ENCODE measurements at places on chromosomes 2 and 18.

DNA sequence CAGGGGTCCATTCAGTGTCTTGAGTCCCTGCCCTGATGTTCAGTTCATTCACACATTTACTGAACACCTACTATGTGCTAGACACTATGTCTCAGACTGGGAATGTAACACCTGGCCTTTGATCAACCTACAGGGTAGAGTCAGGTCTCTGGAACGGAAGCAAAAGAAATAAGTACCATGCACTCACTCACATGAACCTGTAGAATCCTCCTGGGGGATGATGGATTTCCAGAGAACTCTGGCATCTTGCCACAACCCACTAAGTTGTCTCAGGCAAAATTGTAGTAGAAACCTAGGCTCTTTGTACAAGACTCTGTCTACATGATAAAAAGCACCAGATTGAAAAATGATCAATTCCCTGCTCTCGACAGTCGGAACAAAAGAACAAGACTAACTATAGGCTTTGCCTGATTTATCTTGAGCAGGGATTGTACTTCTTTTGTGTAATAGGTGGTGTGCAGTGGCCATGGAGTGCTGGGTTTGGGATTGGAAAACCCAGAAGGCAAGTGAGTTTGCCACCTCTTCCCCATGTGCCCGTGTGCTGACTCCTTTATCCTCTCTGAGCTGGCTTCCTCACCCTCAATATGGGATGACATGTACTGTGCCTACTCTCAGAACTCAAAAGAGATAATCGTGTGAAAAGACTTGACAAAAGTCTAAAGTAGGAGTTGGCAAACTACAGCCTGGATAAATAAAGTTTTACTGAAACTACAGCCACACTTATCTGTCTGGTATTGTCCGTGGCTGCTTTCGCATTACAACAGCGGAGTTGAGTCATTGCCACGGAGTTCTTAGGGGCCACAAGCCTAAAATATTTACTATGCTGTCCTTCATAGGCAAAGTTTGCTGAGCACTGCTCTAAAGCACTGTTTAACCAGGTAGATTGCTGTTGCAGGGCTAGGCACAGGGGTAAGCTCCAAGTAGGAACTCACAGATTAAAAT, 4.4 kb downstream of the CAPN14 start:
- DNase-seq = no peak

DNA sequence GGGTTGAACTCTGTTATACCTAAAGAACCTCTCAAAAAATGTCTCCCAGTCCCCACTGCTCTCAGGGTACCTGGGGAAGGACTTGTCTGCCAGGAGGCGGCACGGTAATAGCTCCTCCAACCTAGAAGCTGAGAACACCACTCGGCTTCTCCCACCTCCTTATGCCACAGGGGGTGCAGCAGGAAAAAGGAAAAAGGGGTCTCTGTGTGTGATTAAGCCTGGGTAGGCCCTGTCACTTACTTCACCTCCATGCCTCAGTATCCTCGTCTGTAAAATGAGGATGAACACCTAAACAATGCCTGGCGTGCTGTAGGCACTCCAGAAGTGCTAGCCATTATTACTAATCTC, 76.6 kb downstream of the EMX1 start:
- no peak for DNase-seq

DNA sequence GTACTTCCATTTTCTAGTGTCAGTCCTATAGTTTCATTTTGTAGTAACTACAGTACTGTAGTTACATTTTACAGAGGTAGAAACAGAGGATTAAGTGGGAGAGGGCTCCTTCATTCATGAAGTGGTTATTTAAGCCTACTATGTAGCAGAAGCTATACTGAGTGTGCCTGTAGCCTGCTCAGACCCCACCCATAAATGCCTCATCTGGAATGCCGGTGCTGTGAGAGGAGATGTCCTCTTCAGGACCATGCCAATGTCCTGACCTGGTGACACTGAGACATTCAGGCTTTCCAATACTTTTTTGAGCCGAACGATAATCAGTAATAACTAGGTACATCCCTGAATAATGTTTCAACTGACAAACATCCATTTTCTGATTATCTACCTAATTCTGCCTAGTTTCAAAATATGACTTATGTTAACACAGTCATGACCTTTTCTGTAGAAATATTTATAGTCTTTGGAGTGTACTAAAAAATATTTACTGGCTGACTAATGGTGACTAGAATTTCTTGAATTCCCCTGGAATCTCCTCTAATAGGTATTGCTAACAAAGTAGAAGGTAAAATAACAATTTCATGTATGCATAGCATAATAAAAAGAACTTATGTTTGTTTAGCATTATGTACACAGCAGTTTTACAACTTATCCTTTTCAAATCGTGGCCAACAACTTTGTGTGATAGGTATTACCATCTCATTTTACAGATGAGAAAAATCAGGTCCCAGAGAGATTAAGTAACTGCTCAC, 10.2 kb upstream of the ARHGAP28 start:
- no peak for DNase-seq

GRCh38 chr2:213145715-213146242, 5.6 kb downstream of the IKZF2 start:
- no peak for DNase-seq

- DNase-seq = no peak
Measured at GRCh38 chr2:34627003-34627402, 1027.9 kb upstream of the FAM98A start.

GRCh38 chr2:141707486-141707885, 423.3 kb downstream of the LRP1B start:
- DNase-seq = no peak

GRCh38 chr2:10832203-10832936, 19.8 kb upstream of the PDIA6 start:
- DNase-seq = peak; percentile 87

DNA sequence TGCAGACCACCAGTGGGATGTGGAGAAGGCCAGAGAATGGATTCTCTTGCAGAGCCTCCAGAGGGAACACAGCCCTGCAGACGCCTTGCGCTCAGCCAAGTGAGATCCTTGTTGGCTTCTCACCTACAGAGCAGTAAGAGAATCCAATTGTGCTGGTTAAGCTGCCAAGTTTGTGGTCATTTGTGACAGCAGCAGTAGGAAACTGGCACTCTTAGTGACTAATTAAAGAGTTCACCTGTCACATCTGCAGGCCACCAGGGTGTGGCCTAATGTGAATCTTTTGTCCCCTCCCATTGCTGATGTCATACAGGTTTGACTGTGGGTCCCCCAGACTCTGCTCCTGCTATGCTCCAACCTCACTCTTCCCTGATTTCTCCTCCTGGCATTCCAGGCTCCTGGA, 235.9 kb downstream of the TFCP2L1 start:
- DNase-seq = no peak

GRCh38 chr2:85779641-85780315, 26.0 kb downstream of the ATOH8 start:
- DNase-seq = no peak

DNA sequence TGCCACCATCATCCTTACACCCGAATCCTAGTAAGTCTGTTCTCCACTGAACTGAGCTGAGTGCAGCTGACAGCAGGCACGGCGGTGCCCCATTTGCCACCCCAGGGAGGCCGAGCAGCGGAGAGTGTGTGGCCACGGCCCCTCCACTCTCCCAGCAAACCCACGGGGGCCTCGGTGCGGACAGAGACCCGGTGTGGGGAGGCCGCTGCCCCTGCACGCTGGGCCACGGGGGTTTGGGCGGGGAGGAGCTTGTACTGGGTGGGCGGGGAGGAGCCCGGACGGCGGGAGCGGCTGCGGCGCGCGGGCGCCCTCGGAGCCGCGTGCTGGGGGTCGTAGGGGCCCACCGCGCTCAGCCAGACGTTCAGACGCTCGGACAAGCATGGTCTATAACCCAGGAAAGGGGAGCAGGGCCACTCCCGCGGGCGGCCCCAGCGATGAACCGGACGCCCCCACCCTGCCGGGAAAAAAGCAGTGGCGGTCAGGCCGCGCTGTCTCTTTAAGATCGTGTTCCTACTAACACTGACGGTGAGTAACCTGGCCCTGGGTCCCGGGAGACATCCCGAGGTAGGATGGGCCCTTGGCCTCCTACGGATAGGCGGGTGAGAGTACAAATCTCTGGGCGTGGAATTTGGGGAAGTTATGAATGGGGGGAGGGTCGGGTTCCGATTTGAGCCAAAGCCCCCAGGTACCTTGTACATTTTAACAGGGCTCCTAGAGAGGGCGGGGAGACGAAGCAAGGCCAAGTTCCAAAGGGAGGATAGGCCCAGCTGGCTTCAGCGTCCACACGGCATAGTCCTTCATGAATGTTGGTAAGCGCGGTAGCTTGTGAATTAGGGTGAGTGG, at the start of gene ITPRIPL1:
Gene ITPRIPL1, plus strand, starts transcription at position 277 of the 843 bp plus-strand sequence. Its CDS starts 523 bp downstream, at position 800.
- peak; percentile 52 for DNase-seq

DNA sequence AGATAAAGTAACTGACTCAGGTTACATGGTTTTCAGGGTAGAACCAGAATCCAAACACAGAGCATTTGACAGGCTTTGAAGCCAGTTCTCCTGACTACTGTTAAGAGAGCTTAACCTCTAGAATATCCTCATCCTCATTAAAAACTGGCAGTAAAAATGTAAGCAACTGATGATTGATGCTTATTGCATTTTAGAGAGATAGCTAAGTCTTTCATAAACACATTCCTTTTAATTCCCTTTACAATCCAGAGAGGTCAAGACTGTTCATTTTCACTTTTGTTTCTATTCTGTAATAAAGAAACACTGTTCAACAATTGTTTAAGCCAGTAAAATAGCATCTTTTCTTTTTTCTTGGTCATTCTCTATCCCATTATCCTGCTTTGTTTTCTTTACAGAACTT, 53.9 kb upstream of the RAB27B start:
- no peak for DNase-seq

Data from germinal center (tissue), 1 donor.